Ascending aorta (tissue), 2 donors: ENCODE measurements at places on chromosomes 2 and 18. TPM values are rescaled to one million over a fixed set of nuclear protein-coding genes. Genes with fewer than 3 reads are reported as not detected.

GRCh38 chr18:25518716-25519053 lies 166.7 kb upstream of the ZNF521 start:
- H3K27ac ChIP-seq: no peak overlapping the region
- no peak overlapping the region for H3K4me3 ChIP-seq
- no peaks in the 10 kb centered on the region for H3K36me3 ChIP-seq
- no peaks in the 10 kb centered on the region for H3K4me1 ChIP-seq

GRCh38 chr2:174003720-174004695 lies 38.8 kb upstream of the SP3 start:
- no peak overlapping the region for H3K4me3 ChIP-seq
- H3K27me3 ChIP-seq: no peaks in the 10 kb centered on the region
- H3K4me1 ChIP-seq: peaks cover 27% of the 10 kb centered on the region
- H3K27ac ChIP-seq: peak overlapping the region; percentile 76
- no peaks in the 10 kb centered on the region for H3K36me3 ChIP-seq

DNA sequence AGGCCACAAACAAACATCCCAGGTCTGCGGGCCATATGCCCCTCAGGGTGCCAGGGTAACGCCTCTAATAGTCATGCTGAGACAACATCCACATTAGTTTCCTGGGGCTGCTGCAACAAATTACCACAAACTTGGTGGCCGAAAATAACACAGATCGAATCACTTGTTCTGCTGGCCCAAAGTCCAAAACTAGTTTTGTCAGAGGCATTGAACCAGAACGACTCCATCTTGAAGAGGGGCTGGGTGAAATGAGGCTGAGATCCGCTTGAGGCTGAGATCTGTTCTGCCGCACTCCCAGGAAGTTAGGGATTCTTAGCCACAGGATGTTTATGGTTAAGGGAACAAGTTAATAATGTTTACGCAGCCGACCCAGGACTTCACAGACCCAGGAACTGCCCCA lies 66.7 kb downstream of the COPS8 start:
- H3K4me1 ChIP-seq: peaks cover 13% of the 10 kb centered on the region
- H3K27me3 ChIP-seq: no peaks in the 10 kb centered on the region
- H3K4me3 ChIP-seq: no peak overlapping the region
- DNase-seq: no peak

DNA sequence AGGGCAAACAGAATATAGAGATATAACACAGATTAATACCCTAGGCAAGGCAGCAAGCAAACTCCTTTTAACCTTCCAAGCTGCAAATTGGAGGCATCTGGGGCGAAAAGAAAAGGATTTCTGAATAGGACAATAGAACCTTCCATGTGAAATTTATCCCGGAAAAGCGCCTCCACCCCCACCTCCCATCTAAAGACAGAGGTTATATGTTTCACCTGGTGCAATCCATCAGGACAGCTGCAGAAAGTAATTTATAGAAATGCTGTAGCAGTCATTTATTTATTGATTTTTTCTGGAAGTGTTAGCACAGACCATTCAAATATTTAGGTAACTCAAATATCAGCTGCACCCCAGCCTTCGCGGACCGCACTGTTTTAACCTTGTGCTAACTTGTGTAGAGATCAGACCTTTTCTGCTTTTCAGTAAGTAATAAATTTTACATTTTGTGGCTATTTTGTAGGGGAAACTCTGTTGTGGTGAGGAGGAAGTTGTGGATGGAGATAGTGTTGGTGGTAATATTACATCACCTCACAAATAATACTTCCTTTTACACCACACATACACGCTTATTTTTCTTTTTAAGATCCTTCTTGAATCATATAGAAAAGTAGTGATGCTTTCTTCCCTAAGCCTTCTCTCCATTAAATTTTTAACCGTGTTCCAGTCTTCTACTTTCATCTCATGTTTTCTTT lies 919.3 kb upstream of the CDH2 start:
- H3K27ac ChIP-seq: no peak overlapping the region
- no peaks in the 10 kb centered on the region for H3K36me3 ChIP-seq
- no peak for DNase-seq
- H3K4me1 ChIP-seq: no peaks in the 10 kb centered on the region
- H3K27me3 ChIP-seq: no peaks in the 10 kb centered on the region

DNA sequence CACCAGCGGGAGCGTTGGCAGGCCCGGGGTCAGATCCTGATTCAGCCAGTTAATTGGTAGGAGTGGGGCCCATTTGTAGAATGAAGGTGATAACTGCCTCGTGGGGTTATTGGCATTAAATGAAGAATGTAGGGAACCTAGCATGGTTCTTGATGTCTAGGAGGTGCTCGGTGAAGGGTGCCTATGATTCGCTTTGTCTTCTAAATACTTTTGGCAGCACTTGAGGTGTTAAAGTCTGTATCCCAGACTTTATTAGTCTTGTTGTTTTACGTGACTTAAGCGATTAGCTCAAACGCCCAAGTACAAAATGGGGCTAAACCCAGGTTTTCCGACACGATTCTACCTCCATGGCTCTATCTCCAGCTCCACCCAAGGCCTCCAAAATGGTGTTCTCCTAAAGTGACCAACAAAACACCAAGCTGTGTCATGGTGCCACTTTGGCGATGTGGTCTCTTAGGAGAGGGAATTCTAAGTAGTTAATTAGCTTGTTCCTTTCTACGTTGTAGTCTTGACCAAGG lies 980 bp upstream of the PPP4R1 start:
- DNase-seq: no peak
- H3K36me3 ChIP-seq: no peaks in the 10 kb centered on the region
- H3K4me1 ChIP-seq: peaks cover 18% of the 10 kb centered on the region
- no peaks in the 10 kb centered on the region for H3K27me3 ChIP-seq
- peak overlapping the region; percentile 71 for H3K4me3 ChIP-seq
- H3K27ac ChIP-seq: peak overlapping the region; percentile 98

- H3K36me3 ChIP-seq: no peaks in the 10 kb centered on the region
- no peak for DNase-seq
- no peaks in the 10 kb centered on the region for H3K27me3 ChIP-seq
- H3K4me1 ChIP-seq: peaks cover 8% of the 10 kb centered on the region
- no peak overlapping the region for H3K27ac ChIP-seq
Measured at GRCh38 chr2:41782306-41783158, 265.3 kb upstream of the PKDCC start.

DNA sequence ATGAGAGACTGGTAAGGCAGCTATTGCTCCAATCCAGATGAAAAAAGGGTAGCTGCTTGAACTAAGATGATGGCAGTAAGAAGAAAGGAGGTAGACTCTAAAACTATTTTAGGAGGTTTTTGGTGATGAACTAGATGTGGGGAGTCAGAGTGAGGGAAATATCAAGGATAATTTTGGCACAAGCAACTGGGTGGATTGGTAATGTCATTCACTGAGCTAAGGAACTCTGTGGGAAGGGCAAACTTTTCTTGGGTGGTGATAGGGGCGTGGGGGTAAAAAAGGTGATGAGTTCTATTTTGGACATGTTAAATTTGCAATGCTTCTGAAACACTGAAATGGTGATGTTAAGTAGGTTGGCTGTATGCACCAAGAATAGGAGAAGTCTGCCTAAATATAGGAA lies 19.3 kb downstream of the PAIP2B start:
- H3K4me1 ChIP-seq: no peaks in the 10 kb centered on the region
- no peak overlapping the region for H3K27ac ChIP-seq
- H3K27me3 ChIP-seq: no peaks in the 10 kb centered on the region
- DNase-seq: no peak
- no peaks in the 10 kb centered on the region for H3K36me3 ChIP-seq

GRCh38 chr2:196238836-196239380 lies 67.5 kb upstream of the STK17B start:
- H3K4me1 ChIP-seq: no peaks in the 10 kb centered on the region
- H3K27me3 ChIP-seq: no peaks in the 10 kb centered on the region
- H3K36me3 ChIP-seq: no peaks in the 10 kb centered on the region
- DNase-seq: no peak
- H3K4me3 ChIP-seq: no peak overlapping the region

The CPO gene
- total RNA-seq: not detected

DNA sequence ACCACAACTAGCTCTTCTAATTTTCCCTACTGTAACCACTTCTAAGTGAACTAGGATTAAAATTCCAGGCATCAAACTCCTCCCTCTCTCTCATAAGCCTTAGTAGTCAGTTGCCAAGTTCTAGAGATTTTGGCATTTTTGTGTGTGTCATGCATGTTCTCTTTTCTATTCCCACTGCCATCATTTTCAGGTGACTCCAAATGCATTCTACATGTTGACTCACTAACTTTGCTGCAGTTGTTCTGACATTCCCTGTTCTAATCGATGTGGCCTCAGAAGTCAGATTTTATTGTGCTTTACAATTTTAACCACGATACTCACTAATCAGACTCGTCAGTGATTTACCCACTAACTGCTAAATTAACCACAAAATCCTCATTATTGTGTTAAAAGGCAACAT lies 13.3 kb downstream of the DSC1 start:
- no peaks in the 10 kb centered on the region for H3K27me3 ChIP-seq
- no peak overlapping the region for H3K4me3 ChIP-seq
- no peaks in the 10 kb centered on the region for H3K4me1 ChIP-seq
- no peak for DNase-seq
- no peak overlapping the region for H3K27ac ChIP-seq

GRCh38 chr2:10977621-10978020 lies 65.9 kb downstream of the KCNF1 start:
- no peak for DNase-seq
- H3K36me3 ChIP-seq: no peaks in the 10 kb centered on the region
- no peaks in the 10 kb centered on the region for H3K4me1 ChIP-seq
- H3K27me3 ChIP-seq: no peaks in the 10 kb centered on the region
- no peak overlapping the region for H3K4me3 ChIP-seq

GRCh38 chr18:62490967-62491695 lies 31.7 kb upstream of the ZCCHC2 start:
- H3K4me1 ChIP-seq: no peaks in the 10 kb centered on the region
- H3K36me3 ChIP-seq: no peaks in the 10 kb centered on the region
- H3K27me3 ChIP-seq: no peaks in the 10 kb centered on the region
- H3K4me3 ChIP-seq: no peak overlapping the region
- DNase-seq: no peak
- H3K27ac ChIP-seq: no peak overlapping the region

The ZC3H8 gene
- total RNA-seq: 0.11 TPM

GRCh38 chr2:241852116-241852980 lies 6.3 kb downstream of the PDCD1 start:
- H3K4me1 ChIP-seq: no peaks in the 10 kb centered on the region
- no peak overlapping the region for H3K4me3 ChIP-seq
- no peaks in the 10 kb centered on the region for H3K36me3 ChIP-seq
- peak; percentile 58 for DNase-seq

GRCh38 chr2:228987441-228988155 lies 283.5 kb downstream of the PID1 start:
- no peaks in the 10 kb centered on the region for H3K27me3 ChIP-seq
- no peak for DNase-seq
- H3K4me1 ChIP-seq: no peaks in the 10 kb centered on the region
- H3K36me3 ChIP-seq: no peaks in the 10 kb centered on the region
- no peak overlapping the region for H3K4me3 ChIP-seq

- DNase-seq: no peak
- no peaks in the 10 kb centered on the region for H3K27me3 ChIP-seq
- no peaks in the 10 kb centered on the region for H3K4me1 ChIP-seq
- no peaks in the 10 kb centered on the region for H3K36me3 ChIP-seq
Measured at GRCh38 chr2:222722327-222722946, 51.0 kb downstream of the MOGAT1 start.

DNA sequence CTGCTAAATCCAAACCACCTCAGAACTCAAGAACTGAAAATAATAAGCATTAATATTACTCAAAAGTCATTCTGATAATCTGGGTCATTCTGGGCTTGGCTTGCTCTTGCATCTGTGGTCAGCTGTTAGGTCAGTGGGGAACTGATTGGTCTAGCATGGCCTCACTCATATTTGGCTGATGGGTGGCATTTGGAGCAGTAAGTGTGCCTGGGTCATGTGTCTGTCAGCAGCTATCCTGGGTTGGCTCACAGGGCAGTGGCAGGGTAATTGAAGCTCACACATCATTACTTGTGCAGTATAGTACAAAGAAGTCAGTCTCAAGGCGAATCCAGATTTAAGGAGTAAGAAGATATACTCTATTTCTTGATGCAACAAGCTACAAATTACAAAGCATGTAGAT lies 9.6 kb downstream of the RPL37A start:
- H3K4me1 ChIP-seq: no peaks in the 10 kb centered on the region
- H3K27ac ChIP-seq: no peak overlapping the region

- no peaks in the 10 kb centered on the region for H3K36me3 ChIP-seq
- no peak overlapping the region for H3K4me3 ChIP-seq
- H3K27me3 ChIP-seq: no peaks in the 10 kb centered on the region
- H3K4me1 ChIP-seq: no peaks in the 10 kb centered on the region
- H3K27ac ChIP-seq: no peak overlapping the region
Measured at GRCh38 chr2:143084462-143084861, 44.8 kb upstream of the ARHGAP15 start.

- no peak overlapping the region for H3K27ac ChIP-seq
- DNase-seq: no peak
- H3K36me3 ChIP-seq: peaks cover 10% of the 10 kb centered on the region
- H3K4me1 ChIP-seq: no peaks in the 10 kb centered on the region
- no peak overlapping the region for H3K4me3 ChIP-seq
Measured at GRCh38 chr2:197011801-197012641, 85.5 kb upstream of the PGAP1 start.

GRCh38 chr2:106205488-106205887 lies 11.4 kb upstream of the UXS1 start:
- H3K27ac ChIP-seq: no peak overlapping the region
- no peaks in the 10 kb centered on the region for H3K36me3 ChIP-seq
- DNase-seq: no peak
- no peaks in the 10 kb centered on the region for H3K4me1 ChIP-seq

DNA sequence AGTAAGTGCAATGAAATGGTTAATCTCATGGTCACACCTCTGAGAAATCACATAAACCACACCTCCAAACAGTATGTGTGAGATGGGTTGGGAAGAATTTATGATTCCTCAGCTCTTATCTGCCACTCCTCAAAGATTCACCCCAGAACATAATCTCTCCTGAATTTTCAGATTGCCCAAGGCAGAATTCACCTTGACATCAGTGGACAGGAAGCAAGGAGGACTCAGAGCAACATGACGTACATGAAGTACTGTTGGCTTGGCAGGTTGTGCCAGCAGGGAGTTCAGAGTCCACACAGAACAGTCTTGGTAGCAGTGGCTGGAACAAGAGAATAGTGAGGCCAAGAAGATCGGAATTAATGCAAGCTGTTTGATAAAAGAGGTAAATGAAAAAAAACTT lies 31.7 kb upstream of the CYBRD1 start:
- H3K4me1 ChIP-seq: no peaks in the 10 kb centered on the region
- H3K36me3 ChIP-seq: no peaks in the 10 kb centered on the region
- DNase-seq: no peak

The LAMA3 gene
- total RNA-seq: 27.2 TPM

DNA sequence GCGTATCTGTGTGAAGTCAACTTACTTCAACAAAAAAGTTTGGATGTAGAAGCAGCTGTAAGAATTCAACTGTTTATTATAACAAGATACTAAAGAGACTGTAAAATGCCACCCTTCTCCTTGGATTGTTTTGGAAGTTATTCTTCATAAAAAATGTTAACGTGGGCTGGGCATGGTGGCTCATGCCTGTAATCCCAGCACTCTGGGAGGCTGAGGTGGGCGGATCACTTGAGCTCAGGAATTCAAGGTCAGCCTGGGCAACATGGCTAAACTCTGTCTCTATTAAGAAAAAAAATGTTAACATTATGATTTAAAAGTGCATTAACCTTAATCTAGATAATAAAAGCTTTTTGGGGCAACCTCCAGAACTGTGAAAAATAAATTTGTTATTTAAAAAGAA lies 7.7 kb downstream of the CIAO1 start:
- no peak overlapping the region for H3K27ac ChIP-seq
- no peaks in the 10 kb centered on the region for H3K4me1 ChIP-seq
- no peak overlapping the region for H3K4me3 ChIP-seq
- peaks cover 88% of the 10 kb centered on the region for H3K36me3 ChIP-seq
